ENCODE measurements at places on chromosomes 6 and 20.

DNA sequence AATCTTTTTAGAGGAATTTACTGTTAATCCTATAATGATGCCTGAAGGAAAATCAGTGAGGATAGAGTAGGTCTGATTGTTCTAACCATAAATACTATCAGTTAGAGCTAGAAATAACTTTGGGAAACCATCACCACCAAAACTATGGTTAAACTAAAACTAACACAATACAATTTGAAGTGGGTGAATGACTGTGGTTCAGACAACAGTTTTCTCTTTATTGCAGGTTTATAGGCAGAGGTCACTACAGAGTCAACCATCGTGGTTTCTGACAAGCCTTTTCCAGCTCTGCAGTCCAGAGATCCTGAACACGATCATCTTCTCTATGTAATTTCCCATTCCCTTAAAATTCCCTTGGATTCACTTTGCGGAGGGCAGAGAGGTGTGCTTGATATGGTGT lies 134.3 kb downstream of the IBTK start:
- no peak for DNase-seq

DNA sequence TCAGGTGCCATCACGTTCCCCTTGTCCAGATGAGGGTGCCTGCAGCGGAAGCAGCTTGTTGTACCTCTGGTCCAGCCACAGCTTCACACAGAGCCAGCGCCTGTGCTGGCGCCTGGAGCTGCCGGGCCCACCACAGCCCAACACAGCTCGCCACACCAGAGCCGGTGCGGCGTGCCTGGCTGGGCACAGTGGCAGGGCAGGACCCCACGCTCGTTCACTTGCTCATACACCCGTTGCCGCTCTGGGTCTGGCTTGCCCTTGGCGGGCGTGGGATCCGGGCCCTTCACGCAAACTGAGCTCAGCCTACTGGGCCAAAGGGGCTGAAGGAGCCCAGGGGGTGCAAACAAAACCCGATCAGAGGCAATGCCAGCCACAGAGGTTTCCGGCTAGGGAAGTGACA lies 492.5 kb upstream of the MANEA start:
- no peak for DNase-seq

- DNase-seq: no peak
These were observed 25.8 kb upstream of the TNFRSF21 start for GRCh38 chr6:47335466-47335865.

GRCh38 chr6:12572896-12573827 lies 143.4 kb upstream of the PHACTR1 start:
- no peak for DNase-seq

GRCh38 chr20:10951216-10951615 lies 277.4 kb upstream of the JAG1 start:
- peak; percentile 30 for DNase-seq

Measured in SK-N-DZ (cell line).